ENCODE measurements at places on chromosomes 12 and 14.

DNA sequence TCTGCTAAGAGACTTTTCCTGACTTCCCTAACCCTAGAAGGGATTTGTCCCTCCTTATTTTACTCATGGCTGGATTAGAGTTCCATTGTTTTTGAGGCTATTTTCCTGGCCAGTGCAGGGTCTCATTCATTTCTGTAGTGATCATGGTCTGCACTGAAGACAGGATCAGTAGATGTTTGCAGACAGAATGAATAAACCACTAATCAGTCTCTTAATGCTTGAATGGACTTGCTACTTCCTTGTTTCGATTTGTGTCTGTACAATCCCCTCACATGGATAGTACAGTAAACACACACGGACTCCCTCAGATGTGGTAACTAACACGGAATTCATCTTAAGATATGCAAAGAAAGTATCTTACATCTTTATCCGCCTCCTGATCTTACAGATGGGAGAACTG lies 102.6 kb upstream of the PRB2 start:
- H3K4me3 ChIP-seq, result no peak overlapping the region
- no peak for DNase-seq
- H3K27ac ChIP-seq, result no peak overlapping the region
- H3K36me3 ChIP-seq, result no peaks in the 10 kb centered on the region

- no peak overlapping the region for H3K4me3 ChIP-seq
- DNase-seq, result no peak
Measured at GRCh38 chr14:35766036-35766699, 42.9 kb downstream of the RALGAPA1 start.

DNA sequence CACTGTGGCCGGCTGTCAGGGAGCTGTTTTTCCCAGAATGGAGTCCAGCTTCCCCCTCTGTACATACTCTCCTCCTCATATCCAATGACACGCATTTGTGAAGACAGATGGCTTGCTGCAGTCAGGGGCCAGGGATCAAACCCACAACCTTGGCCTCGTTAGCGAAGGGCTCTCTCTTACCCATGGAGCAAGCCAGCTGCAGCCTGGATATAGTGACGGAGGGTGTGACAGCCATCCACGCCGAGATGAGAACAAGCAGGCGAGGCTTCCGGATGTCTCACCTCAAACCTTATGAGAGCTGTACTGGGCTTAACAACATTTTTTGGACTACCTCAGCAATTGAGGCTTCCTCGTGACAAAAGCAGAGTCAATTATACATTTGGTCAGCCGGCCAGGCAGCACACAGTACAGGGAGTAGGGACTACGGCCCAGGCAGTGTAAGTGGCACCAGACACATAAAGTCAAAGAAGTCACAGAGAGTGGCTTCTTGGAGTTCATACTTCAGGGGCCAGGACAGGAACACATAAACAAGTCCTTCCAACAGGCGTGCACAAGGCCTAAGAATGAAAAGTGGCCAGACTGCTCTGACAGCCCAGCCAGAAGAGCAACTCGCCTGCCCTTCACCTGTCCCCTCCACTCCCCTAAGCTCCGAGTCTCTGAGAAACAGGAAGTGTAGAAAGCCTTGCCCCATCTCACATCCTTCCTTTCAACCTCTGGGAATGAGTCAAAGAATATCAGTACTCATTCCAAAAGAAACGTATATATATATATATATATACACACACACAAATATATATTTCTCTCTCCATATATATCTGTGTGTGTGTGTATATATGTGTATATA lies 115.1 kb downstream of the TTC7B start:
- DNase-seq, result no peak
- no peaks in the 10 kb centered on the region for H3K27me3 ChIP-seq
- H3K36me3 ChIP-seq, result no peaks in the 10 kb centered on the region
- H3K4me1 ChIP-seq, result peaks cover 4% of the 10 kb centered on the region
- no peak overlapping the region for H3K27ac ChIP-seq
- H3K4me3 ChIP-seq, result no peak overlapping the region

DNA sequence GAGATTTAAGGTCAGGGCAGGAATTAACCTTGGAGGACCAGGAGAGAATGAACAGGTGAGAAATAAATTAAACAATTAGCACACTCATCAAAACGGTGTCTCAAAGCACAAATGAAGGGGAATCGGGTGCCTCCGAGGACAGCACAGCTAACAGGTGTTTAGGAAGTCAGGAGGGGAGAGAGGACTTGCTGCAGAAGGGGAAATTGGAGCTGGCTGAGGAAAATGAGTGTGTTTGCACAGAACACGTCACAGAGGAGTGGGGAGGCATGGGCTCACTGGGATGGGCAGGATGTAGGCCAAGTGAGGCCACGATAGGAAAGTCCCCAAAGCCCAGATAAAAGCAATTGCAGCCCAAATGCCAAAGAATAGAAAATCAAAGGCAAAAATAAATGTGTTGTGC lies 121.7 kb downstream of the ZNF664 start:
- no peaks in the 10 kb centered on the region for H3K4me1 ChIP-seq
- DNase-seq, result no peak
- H3K4me3 ChIP-seq, result no peak overlapping the region

DNA sequence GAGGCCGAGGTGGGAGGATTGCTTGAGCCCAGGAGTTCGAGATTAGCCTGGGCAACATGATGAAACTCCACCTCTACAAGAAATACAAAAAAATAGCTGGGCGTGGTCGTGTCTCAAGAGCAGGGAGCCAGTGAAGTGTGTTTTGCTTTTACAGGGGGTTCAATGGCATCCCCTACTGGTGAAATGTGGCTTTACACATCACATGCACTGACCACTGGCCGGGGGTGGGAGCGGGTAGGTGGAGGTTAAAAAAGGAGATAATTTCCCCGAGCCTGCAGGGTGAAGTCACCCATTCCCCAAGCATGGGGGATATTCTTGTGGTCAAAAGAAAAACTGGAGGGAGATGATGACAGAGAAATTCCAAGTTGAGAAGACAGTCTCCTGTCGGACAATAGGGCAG lies 63.6 kb upstream of the PWP1 start:
- no peak overlapping the region for H3K27ac ChIP-seq
- no peak for DNase-seq

DNA sequence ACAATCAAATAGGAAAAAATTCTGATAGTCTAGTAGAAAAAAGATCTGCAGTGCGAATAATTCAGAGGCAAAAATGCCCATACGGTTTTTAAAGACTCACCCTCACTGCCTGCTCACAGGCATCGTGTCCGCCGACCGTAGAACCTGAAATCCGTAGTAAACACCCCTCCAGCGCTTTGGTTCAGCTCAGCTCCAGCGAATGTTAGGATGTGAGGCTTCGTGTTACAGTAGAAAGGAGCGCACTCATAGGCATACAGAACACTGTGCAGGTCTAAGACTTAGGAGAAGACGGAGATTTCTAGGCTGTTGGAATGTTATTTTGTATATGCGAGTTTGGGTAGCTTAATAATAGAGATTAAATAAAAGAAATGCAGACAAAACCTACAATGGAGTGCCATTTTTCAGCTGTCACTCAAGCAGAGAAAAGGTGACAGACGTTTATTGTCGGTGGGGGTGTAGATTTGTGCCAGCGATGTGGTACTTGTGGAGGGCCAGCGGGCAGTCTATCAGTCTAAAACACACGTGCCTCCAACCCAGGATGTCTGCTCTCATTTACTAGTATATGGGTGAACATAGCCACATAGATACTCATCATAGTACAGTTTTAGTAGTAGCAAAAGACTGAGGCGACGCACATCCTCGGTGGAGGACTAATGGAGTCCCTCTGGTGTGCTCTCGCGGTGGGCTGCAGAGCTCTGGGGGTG lies 25.7 kb downstream of the SFSWAP start:
- H3K4me3 ChIP-seq, result peak overlapping the region; percentile 40
- no peak for DNase-seq
- H3K27me3 ChIP-seq, result no peaks in the 10 kb centered on the region
- H3K36me3 ChIP-seq, result peaks cover 10% of the 10 kb centered on the region
- peak overlapping the region; percentile 68 for H3K27ac ChIP-seq
- H3K4me1 ChIP-seq, result peaks cover 17% of the 10 kb centered on the region

DNA sequence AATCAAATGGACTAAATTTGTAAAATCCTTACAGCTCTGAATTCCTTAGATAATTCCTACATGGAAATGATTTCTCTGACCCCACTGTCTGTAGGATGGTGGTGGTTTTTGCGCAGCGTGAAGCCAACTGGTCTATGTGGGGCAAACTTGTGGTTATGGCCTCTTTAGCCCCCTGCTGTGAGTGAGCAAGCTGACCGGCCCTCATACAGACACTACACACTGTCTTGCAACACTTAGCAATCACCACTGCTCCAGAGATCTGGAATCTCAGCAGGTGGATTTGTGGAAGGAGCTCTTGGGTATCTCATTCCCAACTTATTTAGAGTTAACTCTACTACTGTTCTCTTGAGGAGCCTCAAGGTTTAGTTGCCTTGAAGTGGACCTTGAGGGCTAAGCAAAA lies 70.2 kb downstream of the SCN8A start:
- DNase-seq, result no peak
- H3K36me3 ChIP-seq, result no peaks in the 10 kb centered on the region
- no peaks in the 10 kb centered on the region for H3K27me3 ChIP-seq
- no peaks in the 10 kb centered on the region for H3K4me1 ChIP-seq
- H3K27ac ChIP-seq, result no peak overlapping the region

Data from Panc1 (cell line).